ENCODE measurements at places on chromosomes 5 and 9.

DNA sequence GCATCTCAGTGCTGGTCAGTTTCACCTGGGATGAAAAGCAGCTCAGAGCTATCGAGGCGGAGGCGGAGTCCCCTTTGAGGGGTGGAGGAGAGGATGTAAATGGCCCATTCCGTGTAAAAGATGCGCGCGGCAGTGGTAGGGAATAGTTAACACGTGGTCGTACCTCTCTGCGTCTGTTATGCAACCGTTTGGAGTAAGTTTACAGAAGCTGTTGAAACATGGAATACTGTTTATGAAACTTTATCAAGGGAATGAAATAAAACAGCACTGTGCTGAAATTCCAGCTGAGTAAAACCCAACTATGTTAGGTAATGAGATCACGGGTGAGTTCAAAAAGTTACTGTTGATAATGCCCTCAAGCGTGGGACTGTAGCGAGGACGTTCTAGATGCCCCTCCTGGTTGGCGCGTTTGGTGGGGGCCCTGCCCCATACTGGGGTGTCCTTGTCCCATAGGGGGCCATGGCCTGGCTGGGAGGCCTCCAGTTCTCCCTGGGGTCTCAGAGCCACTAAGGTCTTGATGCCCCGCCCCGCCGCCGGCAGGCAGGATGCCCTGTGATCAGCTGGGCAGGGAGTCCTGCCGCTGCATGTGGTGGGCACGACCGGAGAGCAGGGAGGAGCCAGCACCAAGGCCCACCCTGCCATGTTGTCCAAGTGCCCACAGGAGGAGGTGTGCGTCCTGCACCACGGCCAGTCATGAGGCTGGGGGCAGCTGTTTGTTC, 90.9 kb downstream of the COL5A1 start:
- no peak for ATAC-seq

DNA sequence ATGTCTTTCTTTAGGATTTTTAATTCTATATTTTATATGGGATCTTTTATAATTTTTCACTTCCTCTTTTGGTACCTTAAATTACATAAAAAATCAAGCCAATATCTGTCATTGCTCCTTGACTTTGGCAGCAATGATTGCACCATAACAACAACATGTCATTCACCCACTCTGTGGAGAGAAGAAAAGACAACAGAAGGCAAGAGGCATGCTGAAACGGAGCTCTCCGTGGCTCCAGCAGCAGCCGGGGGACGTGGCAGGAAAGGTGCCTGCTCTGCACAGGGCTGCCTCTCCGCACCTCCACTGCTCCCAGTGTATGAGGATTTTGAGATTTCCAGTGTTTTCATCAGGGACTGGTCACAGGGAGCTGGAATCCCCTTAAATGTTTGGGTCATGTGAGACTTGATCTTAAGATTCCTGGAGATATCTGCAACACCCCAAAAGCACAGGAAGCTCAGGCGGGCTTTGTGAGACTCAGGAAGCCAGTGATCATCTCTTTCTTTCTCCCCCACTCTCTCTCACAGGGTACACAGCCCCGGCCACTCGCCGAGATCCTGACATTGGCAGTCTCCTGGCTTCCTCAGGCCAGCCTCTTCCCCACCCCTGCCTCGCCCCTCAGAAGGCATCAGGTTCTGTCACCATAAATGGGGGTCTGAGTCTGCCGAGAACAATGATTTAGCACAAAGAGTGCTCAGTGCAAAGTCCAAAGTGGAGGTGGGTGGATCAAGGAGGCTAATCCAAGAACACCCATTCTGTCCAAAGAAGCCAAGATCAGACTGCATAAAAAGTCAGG, 74.6 kb downstream of the ACTL7B start:
- no peak for ATAC-seq

- ATAC-seq: no peak
These were observed 228.3 kb upstream of the C9orf72 start for GRCh38 chr9:27801545-27801944.

DNA sequence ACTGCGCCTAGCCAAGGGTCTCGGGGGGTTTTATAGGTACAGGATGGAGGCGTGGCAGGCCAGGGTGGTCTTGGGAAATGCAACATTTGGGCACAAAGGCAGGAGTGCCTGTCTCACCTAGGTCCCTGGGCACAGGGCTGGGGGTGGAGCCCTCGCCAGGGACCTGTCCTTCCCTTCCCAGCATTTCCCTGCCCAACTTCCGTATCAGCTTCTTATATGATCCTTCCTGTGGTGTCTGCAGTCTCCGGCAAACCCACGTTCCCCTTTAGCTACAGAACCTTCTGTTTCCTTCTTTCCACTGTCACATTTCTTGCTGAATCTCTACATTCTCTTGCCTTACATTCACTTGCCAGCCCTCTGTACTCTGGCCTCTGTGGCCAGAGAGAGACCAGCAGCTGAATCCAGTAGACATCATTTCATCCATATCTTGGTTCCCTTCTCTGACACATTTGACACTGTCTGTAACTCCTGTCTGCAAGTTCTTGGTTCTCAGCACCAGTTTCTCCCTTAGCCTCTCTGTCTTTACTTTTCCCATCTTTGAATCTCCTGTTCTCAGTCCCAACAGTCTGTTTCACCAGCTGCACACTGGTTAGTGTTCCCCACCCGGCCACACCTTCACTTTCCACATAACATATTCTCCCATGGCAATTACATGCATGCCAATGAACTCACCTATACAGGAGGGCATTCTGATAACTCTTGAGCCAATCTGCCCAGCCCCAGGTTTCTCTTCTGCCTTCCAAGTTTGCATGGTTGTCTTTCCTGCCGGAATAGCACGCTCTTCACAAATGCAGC, 134.7 kb upstream of the ZNF608 start:
- ATAC-seq: no peak

GRCh38 chr9:137726764-137727163, 108.0 kb downstream of the EHMT1 start:
- no peak for ATAC-seq

- no peak for ATAC-seq
These were observed 452.7 kb downstream of the CETN3 start for GRCh38 chr5:89956838-89957237.

All from activated T-helper 17 cell treated with anti-CD3 and anti-CD28 coated beads, Interleukin-2, amount 50 U/mL, for 72 hours (primary cell).